ENCODE measurements at places on chromosomes 3 and 15.

- no peak for DNase-seq
These were observed 71.8 kb downstream of the SYNPR start for GRCh38 chr3:63349583-63350573.

- no peak for DNase-seq
These were observed 494.5 kb downstream of the DIPK2A start for GRCh38 chr3:144466114-144466513.

DNA sequence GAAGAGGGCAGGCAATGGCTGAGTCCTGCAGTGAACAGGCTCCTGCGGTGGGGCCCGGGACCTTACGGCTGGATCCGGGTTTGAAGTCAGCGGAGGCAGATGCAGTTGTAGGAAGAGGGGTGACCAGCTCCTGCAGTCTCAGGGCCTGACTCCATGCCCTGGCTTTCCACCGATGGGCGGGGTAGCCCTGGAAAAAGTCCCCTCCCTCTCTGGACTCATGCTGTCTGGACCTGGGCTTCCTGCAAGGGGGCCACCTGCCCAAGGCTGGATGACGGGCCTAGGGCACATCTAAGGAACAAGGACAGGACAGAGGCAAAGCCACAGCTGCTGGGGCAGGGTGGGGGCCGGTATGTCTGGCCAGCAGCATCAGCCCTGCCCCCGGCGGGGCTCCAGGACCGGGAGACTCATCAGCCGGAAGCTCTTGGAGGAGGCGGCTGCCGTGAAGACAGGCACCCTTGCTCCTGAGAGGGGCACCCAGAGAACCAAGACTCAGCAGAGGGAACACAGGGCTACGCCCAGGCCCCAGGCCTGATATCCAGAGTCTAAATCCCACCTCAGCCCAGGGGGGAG, 12.8 kb downstream of the IQSEC1 start:
- no peak for DNase-seq

DNA sequence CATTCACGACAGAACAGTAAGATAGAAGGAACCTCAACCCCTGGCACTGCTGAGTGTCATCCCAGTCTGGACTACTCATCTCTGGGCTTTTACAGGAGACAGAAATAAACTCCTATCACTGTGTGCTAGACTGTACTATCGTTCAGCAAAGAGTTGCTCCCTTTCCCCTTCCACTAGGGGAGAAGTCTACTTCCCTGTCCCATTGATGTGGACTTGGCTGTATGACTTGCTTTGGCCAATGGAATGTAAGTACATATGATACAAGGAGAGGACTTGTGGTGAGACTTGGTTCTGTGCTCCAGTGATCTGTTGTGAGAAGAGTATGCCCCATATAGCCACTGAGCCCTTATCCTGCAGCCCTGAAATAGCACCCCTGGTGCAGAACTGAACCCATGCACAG, 5.3 kb upstream of the KIF7 start:
- no peak for DNase-seq

DNA sequence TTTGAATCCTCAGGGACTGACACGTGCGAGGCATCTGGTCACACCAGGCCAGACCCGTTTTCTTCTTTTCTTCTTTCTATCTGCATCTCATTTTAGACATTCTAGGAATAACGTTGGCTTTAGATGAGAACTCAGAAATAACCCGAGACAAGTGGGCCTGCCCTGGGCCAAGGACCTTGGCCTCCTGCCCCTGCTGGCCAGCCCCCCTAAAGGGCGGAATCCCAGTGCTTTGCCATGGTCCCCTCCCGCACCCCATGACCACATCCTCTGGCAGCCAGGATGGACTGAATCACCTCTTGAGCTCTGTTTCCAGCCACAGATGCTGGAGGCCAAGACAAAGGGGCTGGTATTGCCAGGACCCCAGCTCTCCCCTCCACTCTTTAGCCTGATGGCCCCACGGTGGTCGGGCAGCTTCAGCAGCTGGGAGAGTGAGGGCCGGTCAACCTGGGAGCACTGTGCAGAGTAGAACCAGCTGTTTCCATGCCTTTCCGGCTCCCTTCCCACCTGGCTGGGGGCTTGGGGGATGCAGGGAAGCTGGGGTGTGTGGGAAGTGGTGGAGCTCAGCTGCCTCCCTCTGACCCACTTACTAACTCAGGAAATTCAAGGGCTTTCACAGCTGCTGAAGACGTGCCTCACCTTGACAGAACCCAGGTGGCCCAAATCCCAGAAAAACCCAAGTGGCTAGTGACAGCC, 190.9 kb downstream of the FAM43A start:
- DNase-seq = no peak

- DNase-seq = no peak
These were observed 775.8 kb downstream of the ZNF385D start for GRCh38 chr3:20975188-20975651.

GRCh38 chr3:37200141-37200540, 25.8 kb upstream of the LRRFIP2 start:
- DNase-seq = no peak

GRCh38 chr3:184786280-184786941, 25.6 kb upstream of the VPS8 start:
- no peak for DNase-seq

DNA sequence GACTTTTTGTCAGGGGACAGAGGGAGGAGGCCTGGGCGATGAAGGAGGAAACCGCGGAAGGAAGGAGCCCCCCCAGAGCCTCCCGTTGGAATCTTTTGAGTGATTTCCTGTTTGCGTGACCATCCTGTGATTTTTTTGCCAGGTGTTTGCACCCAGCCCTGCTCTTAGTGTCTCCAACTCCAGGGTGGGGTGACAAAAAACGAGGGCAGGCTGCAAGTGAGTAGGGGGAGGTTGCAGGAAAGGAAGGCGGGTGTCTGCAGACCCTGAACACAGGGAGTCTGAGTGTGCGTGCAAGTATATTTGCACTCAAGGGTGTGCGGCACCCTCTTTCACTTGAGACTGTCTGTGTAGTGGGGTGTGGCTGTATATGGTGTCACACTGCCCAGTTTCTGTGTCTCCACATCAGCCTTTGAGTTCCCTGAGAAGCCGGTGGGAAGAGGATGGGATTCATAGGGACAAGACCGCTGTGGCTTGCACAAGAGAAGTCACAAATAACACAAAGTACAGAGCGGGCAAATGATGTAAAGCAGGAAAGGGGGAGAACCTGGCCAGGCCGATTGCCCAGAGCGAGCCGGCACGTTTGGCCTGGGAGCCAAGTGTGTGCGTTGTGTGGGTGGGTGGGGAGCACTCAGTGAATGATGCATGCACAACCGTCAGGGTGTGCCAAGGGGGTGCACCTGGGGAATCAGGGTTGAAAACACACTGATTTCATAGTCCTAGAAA, 6.6 kb downstream of the ISLR2 start:
- DNase-seq = no peak

GRCh38 chr3:36302626-36303025, 77.7 kb upstream of the STAC start:
- DNase-seq = no peak

DNA sequence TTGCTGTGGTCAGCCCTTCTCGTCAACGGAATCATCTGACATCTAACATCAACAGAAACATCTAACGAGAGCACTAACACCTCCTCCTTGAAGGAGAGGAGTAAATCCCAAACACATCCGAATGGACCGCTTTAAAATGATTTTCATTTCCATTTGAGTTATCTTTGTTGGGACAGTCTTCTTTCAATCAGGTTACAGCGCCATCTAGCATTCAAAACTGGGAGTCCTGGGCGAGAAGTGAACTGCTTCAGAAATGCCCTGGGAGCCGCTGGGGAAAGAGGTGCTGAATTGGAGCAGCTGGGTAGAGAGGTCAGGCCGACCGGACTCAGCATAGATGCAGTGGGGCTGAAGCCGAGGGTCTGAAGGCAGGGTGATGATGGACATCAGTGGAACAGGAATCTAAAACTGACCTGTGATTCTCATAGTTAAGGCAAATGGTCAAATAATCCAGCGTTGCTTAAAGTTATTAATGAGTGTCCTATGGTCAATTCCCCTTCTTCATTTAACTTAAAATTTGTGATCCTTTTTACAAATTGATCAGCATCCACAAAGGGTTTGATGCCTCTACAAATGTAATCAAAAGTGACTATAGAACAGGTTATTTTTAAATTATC, 170.0 kb upstream of the NDN start:
- DNase-seq = no peak

DNA sequence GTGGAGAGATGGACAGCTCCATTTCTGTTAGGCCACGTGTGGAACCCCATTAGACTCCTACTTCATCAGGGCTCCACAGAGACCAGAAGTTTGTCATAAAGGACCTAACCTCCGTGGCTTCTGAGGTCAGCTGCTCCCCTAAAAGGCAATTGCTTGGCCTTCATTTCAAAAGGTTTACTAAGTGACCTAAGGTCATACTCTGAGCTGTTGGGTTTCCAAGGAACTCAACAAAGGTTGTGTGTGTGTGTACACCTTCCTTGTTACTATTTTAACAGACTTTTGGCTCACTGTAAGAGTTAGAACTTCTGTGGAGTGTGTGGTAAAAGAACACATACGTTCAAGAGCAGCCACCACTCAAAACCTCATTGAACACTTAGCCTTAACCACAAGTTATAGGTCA, 73.9 kb downstream of the SEC22A start:
- no peak for DNase-seq

DNA sequence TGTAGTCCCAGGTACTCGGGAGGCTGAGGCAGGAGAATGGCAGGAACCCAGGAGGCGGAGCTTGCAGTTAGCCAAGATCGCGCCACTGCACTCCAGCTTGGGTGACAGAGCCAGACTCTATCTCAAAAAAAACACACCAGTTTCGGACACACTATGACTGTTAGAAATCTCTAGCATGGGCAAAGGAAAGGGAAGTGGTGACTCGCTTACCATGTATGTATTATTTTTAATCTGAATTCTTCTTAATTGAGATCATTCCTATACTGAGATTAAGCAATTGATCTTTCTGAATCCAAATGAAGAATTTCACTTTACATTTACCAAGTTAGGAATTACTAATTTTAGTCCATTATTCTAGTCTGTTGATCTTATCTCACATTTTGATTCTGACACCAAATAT, 459.2 kb upstream of the ALCAM start:
- no peak for DNase-seq

DNA sequence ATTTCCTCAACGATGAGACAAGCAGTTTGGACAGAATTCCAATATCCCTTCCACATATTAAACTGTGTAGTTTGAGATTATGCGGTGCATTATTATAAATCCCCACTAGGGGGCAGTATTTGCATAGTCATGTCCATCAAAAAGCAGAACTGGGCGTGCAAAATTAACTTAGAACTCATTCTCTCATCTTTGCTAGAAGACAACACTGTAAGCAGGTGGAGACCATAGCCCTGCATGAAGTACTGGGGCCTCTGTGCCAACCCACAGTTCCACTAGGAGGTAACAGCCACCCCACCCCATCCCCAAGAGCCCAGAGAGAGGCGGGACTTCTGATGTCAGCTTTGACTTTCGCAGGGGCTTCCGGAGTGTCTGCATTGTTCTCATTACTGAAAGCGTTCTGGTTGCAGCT, 106.6 kb upstream of the TMC3 start:
- no peak for DNase-seq

DNA sequence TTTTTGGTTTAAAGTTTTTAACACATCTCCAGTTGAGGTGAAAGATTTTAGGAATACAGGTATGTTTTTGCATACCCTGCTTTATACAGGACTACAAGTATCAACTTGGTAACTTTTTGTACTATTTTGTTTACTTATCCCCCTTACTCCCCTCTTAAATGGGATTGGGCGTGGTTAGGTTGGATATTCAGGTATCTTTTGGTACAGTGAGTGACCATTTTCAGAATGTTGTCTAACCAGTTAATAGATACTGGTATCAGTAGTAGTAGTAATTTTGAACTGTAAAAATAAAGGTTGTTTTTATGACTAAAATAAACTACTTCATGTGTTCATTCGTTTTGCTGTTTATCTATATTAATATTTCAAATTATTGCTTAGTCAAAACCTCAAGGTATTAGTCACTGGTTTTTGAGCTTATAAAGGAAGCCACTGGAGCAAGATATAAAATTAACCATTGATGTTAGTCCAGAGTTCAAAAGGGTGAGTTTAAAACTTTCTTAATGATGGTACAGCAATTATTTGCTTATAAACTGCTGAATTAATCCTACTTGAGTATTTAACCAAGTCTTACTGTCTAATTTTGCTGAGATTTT, 3.3 kb downstream of the MME start:
- no peak for DNase-seq

DNA sequence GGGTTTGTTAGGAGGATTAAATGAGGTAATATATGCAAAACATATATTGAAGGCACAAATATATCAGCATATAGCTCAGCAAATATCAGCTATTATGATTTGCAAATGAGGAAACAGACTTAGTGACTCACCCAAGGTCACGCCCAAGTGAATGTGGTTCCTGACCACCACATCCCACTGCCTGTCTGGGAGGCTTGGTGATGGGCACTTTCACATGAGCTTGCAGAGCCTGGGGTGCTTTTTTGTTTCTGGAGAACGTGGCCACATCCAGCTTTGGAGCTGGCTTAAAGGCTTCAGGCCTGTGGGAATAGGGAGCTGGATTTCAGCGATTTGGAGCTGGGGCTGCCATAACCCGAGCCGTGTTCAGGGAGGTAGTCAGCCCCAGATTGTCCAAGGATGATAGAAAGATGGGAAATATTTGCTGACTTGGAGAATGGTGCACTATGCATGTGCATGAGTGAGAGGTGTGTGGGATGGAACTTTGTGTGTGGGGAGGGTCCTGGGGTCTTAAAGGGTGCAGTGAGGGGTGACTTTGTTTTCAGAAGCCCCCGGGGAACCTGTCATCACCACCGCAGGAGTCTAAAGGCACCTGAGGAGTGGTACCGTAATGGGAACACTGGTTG, 12.0 kb upstream of the FGD5 start:
- no peak for DNase-seq

DNA sequence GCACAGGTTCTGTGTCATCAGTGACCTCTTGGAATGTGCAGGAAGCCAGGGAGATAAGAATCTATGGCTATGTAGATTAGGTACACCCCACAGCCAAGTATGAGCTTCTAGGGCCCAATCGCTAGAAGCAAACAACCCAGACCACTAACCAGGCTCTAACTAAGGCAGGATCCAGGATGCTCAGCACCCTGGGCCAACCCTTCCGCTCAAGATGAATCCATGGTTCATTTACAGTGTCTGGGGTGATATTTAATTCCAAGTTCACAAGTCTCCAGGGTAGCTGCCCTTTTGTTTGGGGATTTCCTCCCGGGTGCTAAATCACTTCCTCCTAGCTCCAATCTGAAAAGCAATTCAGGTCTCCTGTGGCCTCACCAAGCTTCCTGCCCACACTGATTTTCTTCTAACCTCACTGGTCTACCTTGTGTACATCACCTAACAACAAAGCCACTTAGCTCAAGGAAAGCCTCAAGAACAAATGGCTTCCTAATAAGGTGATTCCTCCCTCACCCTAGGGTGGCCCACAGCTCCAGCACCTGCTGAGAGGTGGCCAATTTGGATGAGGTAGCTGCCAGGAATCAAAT, 2.4 kb downstream of the EHD4 start:
- DNase-seq = no peak

DNA sequence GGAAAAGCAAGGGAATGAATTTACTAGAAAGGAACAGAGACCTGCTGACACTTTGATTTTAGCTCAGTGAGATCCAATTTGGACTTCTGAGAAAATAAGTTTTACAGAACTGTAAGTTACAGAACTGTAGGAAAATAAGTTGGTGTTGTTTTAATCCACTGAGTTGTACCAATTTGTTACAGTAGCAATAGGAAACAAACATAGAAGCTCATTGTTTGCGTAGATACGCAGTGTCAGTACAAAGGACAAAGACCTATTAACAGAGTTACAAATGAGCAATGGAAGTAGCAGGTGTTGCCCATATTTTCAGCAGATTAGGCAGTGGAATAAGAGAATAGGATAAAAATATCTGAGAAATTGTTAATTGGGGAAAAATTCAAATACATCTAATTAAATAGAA, 385.8 kb upstream of the CNTN6 start:
- DNase-seq = no peak

- DNase-seq = no peak
These were observed 24.5 kb downstream of the TMOD3 start for GRCh38 chr15:51853998-51854397.

All from stimulated activated CD8-positive, alpha-beta memory T cell treated with anti-CD3 and anti-CD28 coated beads, Interleukin-4, amount 100 ng/mL, for 1 hour (primary cell).